Body of pancreas (tissue), 4 donors: ENCODE measurements at places on chromosomes 5 and 9. TPM values are rescaled to one million over a fixed set of nuclear protein-coding genes. Genes with fewer than 3 reads are reported as not detected.

The PTGES gene
- 0.52 TPM for total RNA-seq

The CSNK1G3 gene
- total RNA-seq = 22.6 TPM

The CDC20B gene
- total RNA-seq = not detected

The HAND1 gene
- not detected for total RNA-seq

The TEK gene
- 4.9 TPM for total RNA-seq

The SARDH gene
- 20.2 TPM for total RNA-seq

The FBXW2 gene
- total RNA-seq = 19.1 TPM

The REEP5 gene
- 52.1 TPM for total RNA-seq

The ADRB2 gene
- total RNA-seq = 1.6 TPM

The GKAP1 gene
- 8.2 TPM for total RNA-seq

GRCh38 chr9:114570742-114571141, 16.8 kb upstream of the ATP6V1G1 start:
- DNase-seq = no peak
- H3K36me3 ChIP-seq = no peaks in the 10 kb centered on the region
- H3K27ac ChIP-seq = no peak overlapping the region
- H3K4me1 ChIP-seq = no peaks in the 10 kb centered on the region

GRCh38 chr9:29233193-29233592, 1659.9 kb upstream of the C9orf72 start:
- no peaks in the 10 kb centered on the region for H3K4me1 ChIP-seq
- no peak overlapping the region for H3K4me3 ChIP-seq
- DNase-seq = no peak

- no peaks in the 10 kb centered on the region for H3K36me3 ChIP-seq
- no peaks in the 10 kb centered on the region for H3K27me3 ChIP-seq
- no peaks in the 10 kb centered on the region for H3K4me1 ChIP-seq
- no peak for DNase-seq
- no peak overlapping the region for H3K27ac ChIP-seq
- no peak overlapping the region for H3K4me3 ChIP-seq
These were observed 66.8 kb downstream of the RAB3C start for GRCh38 chr5:58649716-58650115.

DNA sequence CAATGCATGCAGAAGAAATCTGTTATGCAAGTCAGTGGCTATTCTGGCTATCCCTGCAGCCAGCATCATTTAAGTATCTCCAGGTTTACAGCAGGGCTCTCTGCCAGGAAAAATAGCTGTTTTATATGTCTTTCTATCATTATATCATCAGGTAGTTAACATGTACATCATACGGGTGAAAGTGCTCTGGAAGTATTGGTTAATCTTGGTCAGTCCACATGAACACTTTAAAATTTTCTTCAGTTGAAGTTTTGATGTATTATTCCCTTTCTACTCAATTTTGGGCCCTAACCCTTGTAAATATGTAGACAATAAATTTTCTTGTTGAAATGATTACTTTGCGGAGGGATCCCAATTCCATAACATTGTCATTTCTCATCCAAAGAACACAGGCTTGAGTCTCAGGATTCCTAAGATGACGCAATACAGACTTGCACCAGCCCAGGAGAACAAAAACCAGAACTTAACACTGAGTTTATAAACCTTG, 67.5 kb downstream of the SEMA6A start:
- H3K27me3 ChIP-seq = no peaks in the 10 kb centered on the region
- DNase-seq = no peak
- H3K4me1 ChIP-seq = no peaks in the 10 kb centered on the region
- no peaks in the 10 kb centered on the region for H3K36me3 ChIP-seq
- no peak overlapping the region for H3K4me3 ChIP-seq
- no peak overlapping the region for H3K27ac ChIP-seq

DNA sequence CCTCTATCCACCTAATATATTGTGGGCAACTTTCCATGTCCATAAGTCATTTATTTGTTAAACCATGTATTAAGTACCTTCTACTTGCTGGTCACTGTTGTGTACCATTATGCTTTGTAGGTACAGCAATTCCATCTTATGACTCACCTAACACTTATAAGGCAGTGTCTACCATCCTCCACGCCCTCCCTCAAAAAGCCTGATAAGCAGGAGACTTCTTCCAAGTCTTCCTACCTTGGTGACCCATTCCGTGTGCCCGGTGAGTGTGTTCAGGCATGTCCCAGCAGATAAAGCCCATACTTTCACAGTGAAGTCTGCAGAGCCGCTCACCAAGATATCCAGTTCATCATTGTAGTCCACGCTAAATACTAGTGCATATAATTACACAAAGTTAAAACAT, 17.4 kb downstream of the FBXW2 start:
- no peak overlapping the region for H3K27ac ChIP-seq
- peaks cover 18% of the 10 kb centered on the region for H3K4me1 ChIP-seq
- DNase-seq = no peak
- H3K36me3 ChIP-seq = peaks cover 13% of the 10 kb centered on the region
- H3K27me3 ChIP-seq = no peaks in the 10 kb centered on the region

DNA sequence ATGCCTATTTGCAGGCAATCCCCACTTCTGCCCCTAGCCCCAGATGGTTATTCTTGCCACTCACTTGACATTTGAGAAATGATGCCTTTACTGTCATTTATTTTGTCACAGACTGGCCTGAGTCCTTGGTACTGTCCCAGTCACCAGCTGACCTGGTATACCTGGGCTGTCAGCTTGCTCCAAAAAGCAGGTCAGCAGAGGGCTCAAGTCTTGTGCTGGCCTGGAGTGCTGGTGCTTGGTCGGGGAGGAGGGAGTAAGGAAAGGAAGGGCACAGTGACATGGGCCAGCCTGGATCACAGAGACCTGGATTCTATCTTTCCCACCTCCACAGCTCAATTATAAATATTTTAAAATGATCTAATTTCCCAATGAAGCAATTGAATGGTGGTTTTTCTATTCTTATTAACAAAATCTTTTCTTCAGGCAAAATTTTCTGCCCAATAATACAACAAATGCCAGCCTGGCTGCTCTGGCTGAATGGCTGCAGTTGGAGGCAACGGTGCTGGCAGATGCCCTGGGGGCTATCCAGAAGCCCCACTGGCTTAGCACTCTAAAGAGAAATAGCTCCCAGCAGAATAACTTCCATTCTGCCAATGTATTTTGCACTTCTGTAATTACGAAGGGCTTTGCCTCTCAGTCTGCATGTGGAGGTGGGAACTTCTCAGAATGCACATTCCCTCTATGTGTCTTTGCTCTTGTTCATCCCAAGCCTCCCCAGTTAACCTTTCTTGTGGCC, 160.6 kb downstream of the GADD45G start:
- no peak for DNase-seq
- no peaks in the 10 kb centered on the region for H3K36me3 ChIP-seq
- no peak overlapping the region for H3K27ac ChIP-seq
- no peaks in the 10 kb centered on the region for H3K4me1 ChIP-seq
- no peaks in the 10 kb centered on the region for H3K27me3 ChIP-seq

DNA sequence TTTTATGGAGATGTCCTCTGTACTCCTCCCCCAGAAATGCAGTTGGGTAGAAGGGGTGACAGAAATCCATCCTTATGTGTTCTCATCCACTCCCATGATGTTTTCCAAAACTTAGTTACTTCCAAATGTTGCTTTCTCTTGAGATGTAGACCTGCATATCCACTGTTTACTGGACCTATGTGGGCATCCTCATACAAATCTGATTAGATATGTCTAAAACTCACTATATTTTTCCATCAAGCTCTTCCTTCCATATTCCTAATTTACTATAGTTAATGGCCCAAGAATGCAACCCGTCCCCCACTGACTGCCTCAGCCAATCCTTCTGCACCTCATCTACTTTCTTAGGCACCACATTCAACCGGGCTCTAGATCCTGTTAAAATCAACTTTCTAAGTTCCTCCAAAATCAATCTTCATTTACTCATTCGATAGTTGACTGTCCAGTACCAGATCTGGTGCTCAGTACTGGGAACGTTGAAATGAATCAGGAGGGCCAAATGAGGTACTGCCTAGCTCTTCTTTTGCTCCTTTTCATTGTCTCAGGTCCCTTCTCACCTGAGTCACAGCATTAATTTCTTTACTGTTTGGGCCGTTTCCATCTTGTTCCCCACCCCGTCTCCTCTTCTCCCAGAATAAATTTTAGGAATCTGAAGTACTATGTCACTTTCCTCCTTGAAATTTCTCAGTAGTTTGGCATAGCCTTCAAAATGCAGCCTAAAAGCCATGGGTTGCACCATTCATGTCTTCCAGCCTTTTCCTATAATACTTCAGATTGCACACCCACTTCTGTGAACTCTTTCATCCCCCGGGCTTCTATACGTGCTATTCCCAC, 7.9 kb downstream of the PLK2 start:
- H3K36me3 ChIP-seq = peaks cover 6% of the 10 kb centered on the region
- H3K27ac ChIP-seq = no peak overlapping the region
- no peak overlapping the region for H3K4me3 ChIP-seq

DNA sequence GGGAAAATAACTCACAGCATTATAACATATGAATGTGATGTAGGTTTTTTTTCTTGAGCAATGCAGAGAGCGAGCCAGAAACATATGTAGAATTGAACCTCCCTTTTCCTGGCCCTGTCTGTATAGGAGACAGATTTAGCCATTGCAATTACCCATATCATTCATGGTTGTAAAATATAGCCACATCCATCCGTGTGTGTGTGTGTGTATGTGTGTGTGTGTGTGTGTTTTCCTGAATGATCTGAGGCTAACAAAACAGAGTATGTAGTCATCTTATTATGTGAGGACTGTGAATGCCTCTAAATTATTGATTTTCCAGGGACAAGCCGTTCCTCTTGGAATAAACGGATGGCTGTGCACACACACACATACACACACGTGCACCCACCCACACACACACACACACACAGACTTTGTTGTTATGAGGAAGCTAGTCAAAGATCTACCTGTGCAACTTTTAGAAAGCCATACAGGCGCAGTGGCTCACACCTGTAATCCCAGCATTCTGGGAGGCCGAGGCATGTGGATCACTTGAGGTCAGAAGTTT, 11.7 kb upstream of the DENND1A start:
- no peak overlapping the region for H3K27ac ChIP-seq
- no peaks in the 10 kb centered on the region for H3K36me3 ChIP-seq
- no peak overlapping the region for H3K4me3 ChIP-seq
- no peaks in the 10 kb centered on the region for H3K27me3 ChIP-seq
- H3K4me1 ChIP-seq = no peaks in the 10 kb centered on the region

GRCh38 chr9:69801989-69802388, 18.6 kb upstream of the CFAP95 start:
- peaks cover 4% of the 10 kb centered on the region for H3K4me1 ChIP-seq
- DNase-seq = no peak
- H3K4me3 ChIP-seq = no peak overlapping the region
- H3K27ac ChIP-seq = no peak overlapping the region
- no peaks in the 10 kb centered on the region for H3K27me3 ChIP-seq

DNA sequence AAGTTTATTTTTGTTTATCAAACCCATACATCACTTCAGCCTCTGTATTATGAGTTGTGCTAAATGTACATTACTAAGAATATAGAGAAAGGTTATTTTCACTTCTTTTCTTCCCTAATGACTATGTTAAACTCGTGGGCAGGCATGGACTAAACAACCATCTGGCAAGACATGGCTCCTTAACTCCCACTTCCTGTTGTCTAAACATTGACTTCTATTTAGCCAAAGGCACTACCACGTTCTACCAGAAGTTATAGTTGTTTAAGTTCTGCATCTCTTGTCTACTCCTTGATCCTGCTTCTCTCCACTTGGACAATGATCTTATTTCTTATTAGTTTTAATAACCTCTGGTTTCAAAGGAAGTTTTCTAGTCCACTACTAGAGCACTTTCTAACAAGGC, 136.1 kb downstream of the MACIR start:
- no peak overlapping the region for H3K27ac ChIP-seq
- H3K27me3 ChIP-seq = no peaks in the 10 kb centered on the region
- DNase-seq = no peak
- no peaks in the 10 kb centered on the region for H3K4me1 ChIP-seq
- H3K36me3 ChIP-seq = no peaks in the 10 kb centered on the region

- no peak for DNase-seq
- no peak overlapping the region for H3K27ac ChIP-seq
- no peak overlapping the region for H3K4me3 ChIP-seq
- no peaks in the 10 kb centered on the region for H3K36me3 ChIP-seq
These were observed 140.5 kb upstream of the TARS1 start for GRCh38 chr5:33300209-33300742.

GRCh38 chr9:86670536-86670935, 276.8 kb downstream of the GAS1 start:
- no peaks in the 10 kb centered on the region for H3K4me1 ChIP-seq
- H3K36me3 ChIP-seq = no peaks in the 10 kb centered on the region
- no peak overlapping the region for H3K27ac ChIP-seq
- no peaks in the 10 kb centered on the region for H3K27me3 ChIP-seq
- no peak for DNase-seq

GRCh38 chr5:145463634-145464033, 371.5 kb downstream of the PRELID2 start:
- no peak overlapping the region for H3K4me3 ChIP-seq
- DNase-seq = no peak
- no peak overlapping the region for H3K27ac ChIP-seq
- no peaks in the 10 kb centered on the region for H3K36me3 ChIP-seq
- peaks cover 37% of the 10 kb centered on the region for H3K4me1 ChIP-seq
- H3K27me3 ChIP-seq = no peaks in the 10 kb centered on the region

DNA sequence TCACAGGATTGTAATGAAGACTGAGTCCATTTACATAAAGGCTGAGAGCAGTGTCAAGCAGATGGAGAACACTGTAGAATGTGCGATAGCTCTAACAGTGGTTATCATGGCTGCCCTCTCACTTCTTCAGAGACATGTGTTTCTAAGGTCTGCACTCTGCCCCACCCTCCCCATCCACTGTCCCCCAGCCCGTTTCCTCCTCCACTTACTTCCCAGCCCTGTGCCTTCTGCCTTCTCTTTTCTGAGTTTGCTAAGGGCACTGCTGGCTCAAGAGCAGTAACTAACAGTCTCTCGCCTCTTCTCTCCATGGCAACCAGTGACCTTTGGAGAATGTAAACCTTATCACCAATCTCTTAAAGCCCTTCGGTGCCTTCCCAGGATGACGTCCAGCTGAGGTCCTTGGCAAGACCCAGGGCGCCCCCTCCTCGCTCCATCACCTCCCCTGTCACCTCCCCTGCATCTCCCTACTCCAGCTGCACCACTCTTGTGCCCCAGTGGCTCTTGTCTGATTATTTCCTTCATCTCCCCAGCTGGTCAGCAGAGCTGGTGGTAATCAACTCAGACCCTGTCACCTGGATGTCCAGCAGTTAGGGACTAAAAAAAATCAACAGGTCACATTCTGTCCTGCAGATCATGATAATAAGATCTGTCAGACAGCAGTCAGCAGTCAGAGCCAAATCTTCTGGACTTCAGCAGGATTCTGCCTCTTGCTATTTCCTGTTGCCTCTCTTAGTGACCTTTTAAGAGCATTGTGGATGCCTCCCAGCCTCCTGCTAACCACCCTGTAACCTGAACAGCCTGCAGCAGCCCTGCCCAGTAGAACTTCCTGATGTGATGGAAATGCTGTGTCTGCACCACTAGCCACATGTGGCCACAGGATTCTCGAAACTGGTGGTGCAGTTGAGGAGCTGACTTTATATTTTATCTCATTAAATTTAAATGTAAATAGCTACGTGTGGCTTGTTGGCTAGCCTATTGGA, 9.0 kb downstream of the FXN start:
- H3K27me3 ChIP-seq = no peaks in the 10 kb centered on the region
- no peak overlapping the region for H3K4me3 ChIP-seq
- H3K4me1 ChIP-seq = peaks cover 3% of the 10 kb centered on the region
- peaks cover 10% of the 10 kb centered on the region for H3K36me3 ChIP-seq
- no peak for DNase-seq
